ENCODE measurements at places on chromosomes 6 and 20.

DNA sequence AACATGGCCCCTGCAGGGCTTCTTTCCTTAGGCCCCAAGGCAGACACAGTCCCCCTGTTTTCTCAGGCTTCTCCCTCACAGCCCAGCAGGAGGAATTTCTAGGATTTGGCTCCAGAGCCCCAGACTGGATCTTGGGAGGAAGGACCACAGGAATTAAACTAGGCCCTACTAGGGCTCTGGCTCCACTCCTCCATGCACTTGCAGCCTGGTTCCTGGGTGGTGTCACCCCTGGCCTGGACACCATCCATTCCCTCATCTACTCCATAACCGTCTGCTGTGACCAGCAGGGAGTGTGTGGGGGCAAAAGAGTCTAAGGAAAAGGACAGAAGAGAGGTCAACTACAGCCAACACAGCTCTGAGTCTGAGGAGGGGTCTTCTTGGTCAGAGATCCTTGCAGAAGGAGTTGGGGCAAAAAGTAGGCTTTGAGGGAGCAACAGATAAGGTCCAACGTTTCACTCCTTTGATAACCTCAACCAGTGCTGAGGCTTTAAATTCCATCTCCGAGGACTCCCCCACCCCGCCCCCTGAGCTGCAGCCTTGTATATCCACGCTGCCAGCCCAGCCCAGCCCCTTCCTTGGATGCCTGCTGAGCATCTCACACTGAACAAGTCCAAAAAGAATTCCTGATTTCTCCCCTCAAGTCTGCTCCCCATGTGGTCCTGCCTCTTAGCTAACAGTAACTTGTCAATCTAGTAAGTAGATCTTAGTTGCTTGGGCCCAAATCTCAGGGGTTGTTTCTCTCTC lies 27.9 kb upstream of the SPDEF start:
- no peak for DNase-seq

- no peak for DNase-seq
These were observed 3.1 kb upstream of the RPS12 start for GRCh38 chr6:132811276-132811675.

DNA sequence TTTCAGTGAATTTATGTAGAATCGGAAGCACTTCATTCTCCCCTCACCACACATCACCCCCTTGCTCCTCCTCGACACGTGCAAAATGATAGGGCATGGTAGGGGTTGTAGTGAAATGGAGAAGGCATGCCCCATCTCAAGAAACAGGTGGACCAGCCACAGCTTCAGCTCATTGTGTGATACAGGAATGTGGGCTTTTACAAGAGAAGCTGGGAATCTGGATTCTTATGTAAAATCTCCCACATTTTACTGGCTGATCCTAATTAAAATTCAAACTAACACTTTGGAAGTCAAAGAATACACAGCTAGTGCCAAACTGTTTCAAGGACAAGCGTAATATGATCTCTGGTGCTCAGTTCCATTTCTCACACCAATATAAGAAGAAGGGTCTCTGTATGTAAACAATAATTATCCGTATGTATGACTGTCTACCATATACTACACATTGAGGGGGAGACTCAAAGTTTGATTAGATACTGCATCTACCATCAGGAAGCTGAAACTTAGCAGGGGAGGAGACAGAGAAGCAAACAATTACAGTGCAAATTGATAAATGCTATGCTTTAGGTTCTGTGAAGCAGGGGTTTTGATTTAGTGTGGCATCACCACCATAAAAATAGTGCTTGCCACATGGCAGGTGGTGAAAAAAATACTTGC lies 24.3 kb upstream of the KIAA0408 start:
- no peak for DNase-seq

DNA sequence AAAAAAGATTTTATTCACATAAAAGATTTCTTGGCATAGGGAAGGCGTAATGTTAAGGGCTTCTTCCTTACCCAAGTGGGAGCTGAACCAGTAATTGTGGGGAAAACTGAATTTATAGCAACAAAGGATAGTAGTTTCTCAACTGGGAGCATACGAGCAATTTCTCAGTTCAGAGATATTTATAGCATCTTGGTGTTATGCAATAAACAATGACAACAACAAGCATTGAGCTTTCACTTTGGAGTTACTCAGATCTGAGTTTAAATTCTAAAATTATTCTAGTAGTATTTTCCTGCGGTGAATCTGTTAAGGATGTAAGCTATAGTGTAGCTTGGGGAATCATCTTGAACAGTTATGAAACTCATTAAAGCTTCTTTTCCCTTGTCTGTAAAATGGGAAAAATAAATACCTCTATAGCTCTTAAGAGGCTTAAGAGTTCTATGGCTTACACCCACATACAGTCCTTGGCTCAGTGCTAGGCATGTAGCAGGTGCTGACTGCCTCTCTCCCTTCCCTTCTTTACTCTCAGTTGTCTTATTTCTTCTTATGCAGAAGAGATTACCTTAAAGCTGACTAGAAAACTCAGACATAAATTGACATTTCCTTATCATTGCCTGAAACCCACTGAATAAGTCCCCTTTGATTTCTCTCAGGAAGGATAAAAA lies 58.8 kb downstream of the SAMD5 start:
- DNase-seq, result no peak

DNA sequence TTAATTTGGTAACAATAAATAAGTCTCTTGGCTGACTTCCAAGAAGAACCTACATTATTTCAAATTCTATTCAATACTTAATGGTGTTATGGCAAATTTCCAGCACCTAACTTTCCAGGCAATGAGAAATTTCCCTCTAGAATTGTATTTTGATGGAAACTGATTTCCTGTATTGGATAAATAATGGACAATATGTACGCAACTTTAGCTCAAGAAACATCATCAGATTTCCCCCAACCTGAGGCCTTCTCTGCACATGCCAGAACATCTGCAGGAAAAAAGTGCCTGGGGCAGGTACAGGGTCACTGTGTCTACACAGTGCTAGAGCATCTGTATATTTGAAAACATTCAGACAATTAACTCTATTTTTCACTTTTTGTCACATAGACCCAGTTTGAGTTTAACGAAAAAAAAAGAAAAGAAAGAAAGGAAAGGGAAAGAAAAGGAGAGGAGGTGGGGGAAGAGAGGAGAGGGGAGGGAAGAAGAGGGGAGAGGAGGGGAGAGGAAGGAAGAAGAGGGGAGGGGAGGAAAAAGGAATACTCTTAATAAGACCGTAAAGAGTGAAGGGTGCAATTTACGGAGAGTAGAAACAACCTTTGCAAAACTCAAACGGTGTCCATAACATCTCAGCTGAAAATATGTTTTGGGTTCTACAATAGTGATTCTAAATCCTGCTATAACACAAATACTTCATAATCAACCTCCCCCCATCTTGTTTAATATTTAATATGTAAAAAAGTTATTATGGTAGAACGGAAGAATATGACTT lies 130.0 kb downstream of the TSHZ2 start:
- no peak for DNase-seq

DNA sequence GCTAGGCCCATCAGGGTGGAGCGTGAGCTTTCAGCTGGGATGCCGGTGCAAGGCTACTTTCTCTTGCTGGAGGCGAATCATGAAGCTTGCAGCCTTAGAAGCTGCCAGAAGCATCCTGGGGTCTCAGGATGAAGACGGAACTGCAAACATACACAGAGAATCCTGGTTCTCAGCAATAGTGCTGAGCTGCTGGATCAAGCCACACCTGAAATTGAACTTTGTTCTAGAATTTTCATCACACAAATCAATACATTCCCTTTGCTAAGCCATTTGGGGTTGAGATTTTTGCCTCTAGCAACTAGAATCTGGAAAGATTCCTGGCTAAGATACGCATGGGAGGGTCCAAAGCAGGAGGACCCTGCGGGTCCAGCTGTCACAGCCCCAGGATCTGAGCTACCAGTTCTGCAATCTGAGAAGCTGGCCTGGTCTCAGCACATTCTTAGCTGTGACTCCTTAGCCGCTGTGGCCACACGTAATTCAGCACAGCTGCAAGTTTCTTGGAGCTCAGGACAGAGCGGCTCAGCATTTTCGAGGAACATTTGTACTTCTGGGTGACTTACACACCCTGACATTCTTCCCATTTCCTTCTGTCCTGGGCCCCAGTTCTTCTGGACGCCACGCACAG lies 6.6 kb upstream of the ARFGAP1 start:
- DNase-seq, result no peak

GRCh38 chr20:58447511-58448391 lies 58.7 kb downstream of the VAPB start:
- DNase-seq, result peak; percentile 60

- DNase-seq, result no peak
These were observed 40.6 kb downstream of the SENP6 start for GRCh38 chr6:75642311-75642710.

GRCh38 chr6:75516757-75517156 lies 23.2 kb upstream of the FILIP1 start:
- DNase-seq, result no peak

- no peak for DNase-seq
These were observed 13.2 kb downstream of the PI16 start for GRCh38 chr6:36967757-36968156.

DNA sequence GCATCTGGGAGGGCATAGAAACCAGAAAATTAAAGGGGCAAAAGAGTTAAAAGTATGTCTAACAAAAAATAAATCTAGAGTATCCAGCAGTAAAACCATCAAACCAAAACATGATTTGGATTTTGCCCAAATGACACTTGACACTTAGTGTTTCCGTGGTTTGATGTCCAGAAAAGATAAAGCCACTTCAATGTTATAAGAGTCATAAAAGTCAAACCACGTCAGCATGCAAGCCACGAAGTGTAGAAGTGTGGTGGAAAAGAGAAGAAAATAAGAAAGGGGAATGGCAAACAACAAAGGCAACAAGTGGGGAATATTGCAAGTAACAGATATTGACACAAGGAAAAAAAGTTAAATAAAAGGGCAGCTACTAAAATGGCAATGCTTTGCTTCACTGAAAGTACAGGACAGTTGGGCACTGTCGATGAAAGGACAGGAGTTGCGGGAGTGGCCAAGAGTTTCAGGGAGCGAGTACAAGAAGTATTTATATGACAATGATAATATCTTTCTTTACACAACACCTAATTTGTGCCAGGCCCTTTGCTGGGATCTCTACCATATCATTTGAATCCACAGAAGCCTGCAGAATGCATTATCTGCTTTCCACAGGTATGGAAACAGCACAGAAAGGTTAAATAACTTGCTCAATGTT lies 6.3 kb upstream of the HDDC2 start:
- peak; percentile 20 for DNase-seq

GRCh38 chr20:59144831-59145196 lies 18.8 kb upstream of the ZNF831 start:
- no peak for DNase-seq

DNA sequence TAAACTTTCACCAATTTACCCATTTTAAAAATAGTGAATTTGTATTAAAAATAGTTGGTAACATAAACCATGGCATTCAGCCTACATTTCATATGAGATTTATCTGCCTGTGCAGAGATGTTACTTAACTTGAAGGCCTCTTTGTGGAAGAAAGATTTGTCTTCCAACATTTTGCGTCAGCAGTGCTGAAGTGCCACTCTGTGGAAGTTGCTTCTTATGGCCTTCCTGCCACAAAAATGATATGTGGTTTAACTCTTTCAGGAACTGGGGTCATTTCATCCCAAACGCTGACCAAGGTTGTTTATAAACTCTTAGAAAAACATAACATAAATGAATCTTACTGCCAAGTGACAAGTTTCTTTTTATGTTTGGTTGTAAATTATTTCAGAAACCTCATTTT lies 246.8 kb downstream of the ARID1B start:
- DNase-seq, result no peak

DNA sequence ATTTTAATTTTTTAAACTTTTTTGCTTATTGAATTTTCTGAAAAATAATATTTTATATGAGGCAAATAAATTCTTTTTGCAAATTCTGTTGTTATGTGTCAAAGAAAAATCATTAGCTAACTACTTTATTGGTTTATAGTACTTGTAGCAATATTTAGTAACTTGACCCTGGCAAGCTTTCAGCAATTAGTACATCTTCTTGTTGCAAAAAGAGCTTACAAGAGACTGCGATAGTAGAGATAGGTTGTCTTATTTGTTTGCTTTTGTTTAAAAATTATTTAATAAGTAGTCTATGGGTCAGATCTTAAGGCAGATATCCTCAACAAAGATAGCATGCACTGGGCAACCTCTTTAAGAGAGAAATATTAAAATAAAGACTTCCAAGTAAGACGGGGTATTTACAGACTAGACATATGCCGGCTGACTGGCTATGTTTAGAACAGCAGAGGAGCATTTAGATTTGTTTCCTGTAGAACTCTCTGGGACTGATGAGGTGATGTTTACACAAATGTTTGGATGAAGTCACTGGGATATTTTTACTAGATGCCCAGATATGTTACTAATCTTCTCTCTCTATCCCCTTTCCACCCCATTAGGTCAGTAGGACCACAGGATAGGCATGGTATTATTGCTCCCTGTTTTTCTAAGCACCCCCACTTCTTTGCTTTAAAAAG lies 25.0 kb downstream of the VGLL2 start:
- DNase-seq, result no peak

DNA sequence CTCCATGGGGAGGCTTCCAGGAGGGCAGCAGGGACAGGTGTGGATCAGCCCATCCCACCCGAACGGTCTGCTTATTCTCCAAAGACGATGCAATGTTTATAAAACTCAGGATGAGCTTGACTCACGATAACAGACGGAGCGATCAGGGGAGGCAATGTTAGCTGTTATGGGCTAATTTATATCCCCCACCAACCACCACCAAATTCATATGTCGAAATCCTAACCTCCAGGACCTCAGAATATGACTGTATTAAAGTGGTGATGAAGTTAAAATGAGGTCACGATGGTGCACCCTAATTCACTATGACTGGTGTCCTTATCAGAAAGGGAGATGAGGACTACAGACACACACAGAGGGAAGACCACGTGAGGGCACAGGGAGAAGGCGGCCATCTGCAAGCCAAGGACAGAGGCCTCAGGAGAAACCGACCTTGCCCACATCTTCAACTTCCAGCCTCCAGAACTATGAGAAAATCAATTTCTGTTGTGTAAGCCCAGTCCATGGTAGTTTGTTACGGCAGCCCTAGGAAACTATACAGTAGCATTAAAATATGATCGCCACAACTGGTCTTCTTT lies 7.0 kb downstream of the ADTRP start:
- DNase-seq, result no peak

DNA sequence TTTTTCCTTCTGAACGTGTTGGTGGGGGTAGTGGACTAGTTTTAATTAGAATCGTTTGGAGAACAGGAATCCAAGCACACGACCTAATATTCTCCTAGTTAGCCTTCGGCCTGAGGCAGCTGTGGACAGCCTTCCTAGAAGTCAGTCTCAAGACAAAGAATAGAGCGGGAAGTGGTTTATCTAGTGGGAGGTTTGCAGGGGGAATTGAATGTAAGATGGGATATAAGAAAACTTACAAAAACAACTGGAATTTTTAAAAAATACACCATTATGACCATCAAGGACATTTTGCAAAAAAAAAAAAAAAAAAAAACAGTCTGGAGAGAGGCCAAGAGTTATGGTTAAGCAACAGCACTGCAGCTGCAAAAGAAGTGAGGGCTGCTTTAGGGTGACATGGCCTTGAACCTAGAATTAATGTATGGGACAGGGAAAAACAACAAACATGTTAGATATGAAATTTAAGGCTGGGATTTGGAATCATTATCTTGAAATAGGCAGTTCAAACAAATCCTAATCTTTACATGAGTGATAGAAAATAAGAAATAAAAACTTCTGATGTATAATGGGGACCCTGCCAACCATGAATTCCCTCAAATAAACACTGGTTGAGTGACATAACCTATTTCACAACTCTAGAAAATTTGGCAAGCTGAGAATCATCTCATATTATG lies 40.2 kb downstream of the PLAGL1 start:
- no peak for DNase-seq

- no peak for DNase-seq
These were observed 226.2 kb downstream of the SYNDIG1 start for GRCh38 chr20:24695529-24696225.

GRCh38 chr6:38269461-38270172 lies 370.1 kb downstream of the BTBD9 start:
- no peak for DNase-seq

GRCh38 chr6:153816366-153816765 lies 222.7 kb upstream of the OPRM1 start:
- no peak for DNase-seq
